Heart left ventricle (tissue), 16 donors: ENCODE measurements at places on chromosomes 11 and 22.

- peaks cover 84% of the 10 kb centered on the region for H3K4me1 ChIP-seq
- DNase-seq: peak; percentile 30
- H3K36me3 ChIP-seq: peaks cover 9% of the 10 kb centered on the region
- H3K27me3 ChIP-seq: no peaks in the 10 kb centered on the region
- no peak overlapping the region for H3K4me3 ChIP-seq
Measured at GRCh38 chr22:37749226-37749625, 52.4 kb downstream of the TRIOBP start.

DNA sequence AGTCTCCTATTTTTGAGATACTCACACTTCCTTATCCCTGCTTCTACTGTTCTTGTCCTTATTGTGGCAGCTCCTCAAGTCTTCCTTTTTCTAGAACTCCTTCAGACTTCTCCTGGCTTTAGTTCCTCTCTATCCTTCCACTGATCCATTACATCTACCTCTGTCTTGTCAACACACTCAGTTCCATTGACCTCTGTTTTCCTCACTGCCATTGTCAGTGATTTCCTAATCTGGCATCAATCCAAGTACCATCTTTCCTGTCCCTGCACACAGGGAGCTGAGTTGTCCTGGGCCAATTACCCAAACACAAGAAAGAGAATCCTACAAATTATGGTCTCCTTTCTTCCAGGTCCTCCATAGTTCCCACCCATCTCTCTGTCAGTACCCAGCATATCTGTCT, 27.9 kb upstream of the RIC3 start:
- DNase-seq: no peak
- no peaks in the 10 kb centered on the region for H3K27me3 ChIP-seq
- no peaks in the 10 kb centered on the region for H3K4me1 ChIP-seq
- no peaks in the 10 kb centered on the region for H3K36me3 ChIP-seq
- no peak overlapping the region for H3K27ac ChIP-seq
- no peak overlapping the region for H3K4me3 ChIP-seq

- H3K27me3 ChIP-seq: no peaks in the 10 kb centered on the region
- no peak for DNase-seq
- peaks cover 9% of the 10 kb centered on the region for H3K4me1 ChIP-seq
- H3K4me3 ChIP-seq: no peak overlapping the region
- no peak overlapping the region for H3K27ac ChIP-seq
- H3K36me3 ChIP-seq: no peaks in the 10 kb centered on the region
Measured at GRCh38 chr11:11604370-11604990, 17.3 kb downstream of the GALNT18 start.

GRCh38 chr22:32286290-32286840, 31.2 kb upstream of the SLC5A4 start:
- H3K36me3 ChIP-seq: no peaks in the 10 kb centered on the region
- no peak overlapping the region for H3K4me3 ChIP-seq
- H3K27ac ChIP-seq: no peak overlapping the region

- H3K27me3 ChIP-seq: no peaks in the 10 kb centered on the region
- H3K27ac ChIP-seq: no peak overlapping the region
- no peak for DNase-seq
- no peaks in the 10 kb centered on the region for H3K4me1 ChIP-seq
- H3K4me3 ChIP-seq: no peak overlapping the region
Measured at GRCh38 chr11:35605706-35606105, 12.6 kb upstream of the FJX1 start.

DNA sequence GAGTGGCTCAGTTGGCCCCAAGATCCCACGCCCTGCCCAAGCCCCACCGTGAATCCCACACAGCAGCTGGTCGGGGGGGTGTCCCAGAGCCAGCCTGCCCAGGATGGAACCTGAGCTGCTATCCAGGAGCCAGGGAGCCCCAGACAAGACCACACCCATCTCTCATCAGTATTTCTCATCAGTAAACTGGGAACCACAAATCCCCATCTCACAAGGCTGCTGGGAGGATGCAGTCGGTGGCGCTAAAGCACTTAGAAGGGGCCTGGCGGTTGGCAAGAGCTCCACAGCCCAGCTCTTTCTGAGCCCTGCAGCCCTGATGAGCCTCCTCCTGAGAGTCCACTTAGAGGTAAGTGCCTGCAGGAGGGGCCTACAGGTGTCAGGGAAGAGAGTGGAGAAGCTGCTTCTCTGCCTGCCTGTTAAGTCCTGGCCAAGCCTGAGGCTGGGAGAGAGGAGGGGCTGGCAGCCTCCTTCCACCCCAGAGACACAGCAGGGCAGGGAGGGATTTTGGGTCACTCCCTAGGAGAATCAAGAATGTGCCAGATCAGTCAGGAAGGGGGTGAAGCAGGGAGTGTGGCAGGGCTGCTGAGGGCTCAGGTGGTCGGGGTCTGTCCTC, 6.1 kb downstream of the FADS3 start:
- H3K27me3 ChIP-seq: no peaks in the 10 kb centered on the region
- H3K36me3 ChIP-seq: no peaks in the 10 kb centered on the region
- H3K27ac ChIP-seq: no peak overlapping the region

DNA sequence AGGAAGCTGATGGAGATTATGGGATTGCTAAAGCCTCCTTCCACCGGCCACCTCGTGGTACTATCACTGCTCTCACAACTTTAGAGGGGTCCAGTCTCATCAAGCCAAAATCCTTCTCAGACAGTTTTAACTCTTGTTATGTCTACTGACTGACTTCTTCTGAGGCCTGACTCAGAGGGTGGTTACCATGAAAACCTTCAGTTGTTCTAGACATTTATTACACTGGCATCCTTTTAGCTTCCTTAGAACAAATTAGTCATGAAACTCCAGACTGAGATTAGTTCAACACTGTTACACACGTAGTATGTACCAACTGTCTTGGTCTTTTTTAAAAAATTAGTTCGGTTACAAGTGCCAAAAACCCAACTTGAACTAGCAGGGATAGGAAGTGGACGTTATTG, 7.5 kb downstream of the DIXDC1 start:
- no peaks in the 10 kb centered on the region for H3K27me3 ChIP-seq
- DNase-seq: no peak
- no peak overlapping the region for H3K27ac ChIP-seq
- no peaks in the 10 kb centered on the region for H3K36me3 ChIP-seq
- peaks cover 35% of the 10 kb centered on the region for H3K4me1 ChIP-seq
